Activated CD4-positive, alpha-beta T cell treated with anti-CD3 and anti-CD28 coated beads, Interleukin-2, amount 50 U/mL, for 1 hour (primary cell): ENCODE measurements at places on chromosomes 2 and 18.

DNA sequence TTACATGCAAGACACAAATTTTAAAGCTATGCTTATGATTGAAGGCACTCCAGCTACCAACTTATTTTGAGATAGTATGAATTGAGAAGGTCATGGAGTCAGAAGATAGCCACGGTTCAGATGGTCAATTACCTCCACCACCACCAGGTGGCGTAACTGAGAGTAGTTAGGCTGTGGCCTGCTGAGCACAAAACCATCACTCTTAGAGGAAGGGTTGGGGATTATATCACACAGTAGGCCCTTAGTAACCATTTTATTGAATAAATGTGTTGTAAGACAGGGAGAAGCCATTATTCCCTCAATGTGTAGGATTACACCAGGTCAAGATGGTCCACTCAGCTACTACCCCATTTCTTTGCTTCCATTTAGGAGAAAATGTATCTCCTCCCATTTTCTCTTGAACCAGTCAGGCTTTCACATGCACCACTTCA, 18.8 kb downstream of the KLHL41 start:
- DNase-seq = peak; percentile 75

- DNase-seq = no peak
These were observed 19.8 kb downstream of the TET3 start for GRCh38 chr2:74004212-74005182.

DNA sequence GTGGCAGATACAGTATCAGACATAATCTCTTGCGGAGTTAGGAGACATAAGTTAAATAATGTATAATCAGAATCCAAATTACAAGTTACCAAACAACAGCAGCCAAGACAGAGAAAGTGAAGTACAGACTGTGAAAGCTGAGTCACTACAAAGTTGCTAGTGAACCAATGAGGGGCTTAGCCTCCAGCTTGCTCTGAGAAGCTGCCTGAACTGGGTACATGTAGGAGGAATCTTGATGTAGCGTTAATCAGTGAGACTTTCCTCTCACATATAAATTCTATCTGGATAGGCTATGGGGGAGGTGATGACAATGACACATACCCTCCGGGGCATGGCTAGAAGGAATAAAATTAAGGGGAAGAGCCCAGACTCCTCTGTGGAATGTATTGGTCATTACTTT, 1234.3 kb upstream of the DDX18 start:
- no peak for DNase-seq

GRCh38 chr2:2328848-2329247, 2.2 kb downstream of the MYT1L start:
- DNase-seq = no peak
